NCI-H524 treated with DMSO at 0.1 percent for 48 hours (cell line): ENCODE measurements at places on chromosomes 5 and 9.

- DNase-seq: no peak
Measured at GRCh38 chr9:129567329-129567728, 53.6 kb downstream of the C9orf50 start.

- no peak for DNase-seq
Measured at GRCh38 chr5:153542536-153542935, 52.1 kb downstream of the GRIA1 start.

DNA sequence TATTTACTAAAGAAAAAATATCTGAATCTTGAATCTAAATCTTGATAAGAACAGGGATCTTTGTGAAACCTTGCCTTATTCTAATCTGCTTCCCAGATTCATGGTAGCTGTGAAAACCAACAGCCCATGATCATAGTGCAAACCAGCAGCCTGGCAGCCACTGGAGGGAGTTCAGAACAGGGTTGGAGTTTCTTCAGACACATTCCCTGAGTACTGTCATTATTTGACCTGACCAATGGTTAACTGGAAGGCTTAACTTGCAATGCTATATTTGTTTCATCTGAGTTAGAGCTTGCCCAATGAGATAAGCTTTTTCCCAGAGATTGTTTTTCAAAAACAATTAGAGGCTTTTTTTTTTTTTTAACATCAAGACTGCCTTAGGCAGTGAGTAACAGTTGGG is 47.8 kb downstream of the LOX start:
- DNase-seq: no peak

DNA sequence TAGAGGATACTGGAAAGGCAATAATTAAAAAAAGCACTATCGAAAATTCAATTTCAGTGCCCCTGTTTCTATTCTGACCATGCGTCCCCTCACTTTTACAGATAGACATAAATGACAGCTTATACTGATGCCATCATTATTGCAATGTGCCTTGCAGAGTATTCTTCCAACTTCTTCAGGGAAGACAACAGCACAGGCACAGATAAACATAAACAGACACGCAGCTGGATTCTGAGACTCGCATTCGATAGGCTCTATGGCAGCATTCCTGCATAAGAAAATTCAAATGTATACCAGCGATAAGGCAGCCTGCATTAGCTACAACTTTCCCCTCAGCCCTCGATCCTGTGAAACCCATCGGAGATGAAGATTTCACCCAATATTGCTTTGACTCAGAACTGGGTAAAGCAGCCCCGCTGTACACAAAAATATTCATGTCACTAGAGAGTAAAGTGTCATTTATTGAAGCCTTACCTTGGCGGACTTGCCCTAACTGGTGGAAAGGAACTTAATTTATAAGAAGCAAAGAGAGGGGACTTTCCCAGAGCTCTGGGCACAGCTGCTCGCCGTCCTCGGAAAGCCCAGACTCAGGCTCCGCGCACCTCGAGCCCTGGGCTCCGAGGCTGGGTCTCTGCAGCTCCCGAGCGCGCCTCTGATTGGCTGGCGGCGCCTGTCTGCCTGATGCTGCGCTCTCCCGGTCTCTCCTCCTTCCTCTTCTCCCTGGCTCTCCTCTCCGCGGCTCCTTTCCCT is at the start of gene CDH18:
Gene CDH18, minus strand, starts transcription at position 589 of the 750 bp plus-strand sequence. CDS start 149,214 bp downstream, outside the sequence.
- DNase-seq: peak; percentile 85

GRCh38 chr5:76607353-76607871 is 15.8 kb downstream of the F2RL2 start:
- DNase-seq: no peak

- DNase-seq: no peak
Measured at GRCh38 chr9:70413464-70413798, 1.0 kb downstream of the KLF9 start.

DNA sequence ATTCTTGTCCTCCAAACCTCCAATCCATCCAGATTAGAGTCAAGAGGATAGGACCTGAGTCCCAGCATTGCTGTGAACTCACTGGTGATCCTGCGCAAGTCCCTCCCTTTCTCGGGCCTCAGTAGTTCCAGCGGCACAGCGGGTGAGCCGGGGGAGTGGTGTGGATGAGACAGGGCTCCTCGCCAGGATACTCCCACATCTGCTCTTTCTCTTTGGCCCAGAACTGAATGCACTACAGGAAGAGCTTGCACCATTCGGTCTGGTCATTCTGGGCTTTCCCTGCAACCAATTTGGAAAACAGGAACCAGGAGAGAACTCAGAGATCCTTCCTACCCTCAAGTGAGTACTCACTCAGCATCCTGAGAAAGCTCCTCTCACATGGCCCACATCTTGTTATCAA is 6.3 kb downstream of the GPX3 start:
- no peak for DNase-seq

DNA sequence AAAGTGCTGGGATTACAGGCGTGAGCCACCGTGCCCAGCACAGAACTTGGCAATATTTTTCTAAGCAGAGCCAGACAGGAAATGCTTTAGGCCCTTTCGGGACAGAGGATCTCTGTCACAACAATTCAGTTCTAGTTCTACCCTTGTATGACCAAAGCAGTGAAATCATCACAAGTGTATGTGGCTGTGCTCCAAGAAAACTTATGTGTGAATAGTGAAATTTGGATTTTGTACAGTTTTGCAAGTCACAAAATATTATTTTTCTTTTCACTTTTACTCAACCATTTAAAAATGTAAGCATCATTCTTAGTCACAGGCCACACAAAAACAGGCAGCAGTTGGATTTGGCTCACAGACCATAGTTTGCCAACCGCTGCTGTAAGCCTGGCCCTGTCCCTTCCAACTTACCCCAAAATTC is 20.4 kb upstream of the PRUNE2 start:
- no peak for DNase-seq

DNA sequence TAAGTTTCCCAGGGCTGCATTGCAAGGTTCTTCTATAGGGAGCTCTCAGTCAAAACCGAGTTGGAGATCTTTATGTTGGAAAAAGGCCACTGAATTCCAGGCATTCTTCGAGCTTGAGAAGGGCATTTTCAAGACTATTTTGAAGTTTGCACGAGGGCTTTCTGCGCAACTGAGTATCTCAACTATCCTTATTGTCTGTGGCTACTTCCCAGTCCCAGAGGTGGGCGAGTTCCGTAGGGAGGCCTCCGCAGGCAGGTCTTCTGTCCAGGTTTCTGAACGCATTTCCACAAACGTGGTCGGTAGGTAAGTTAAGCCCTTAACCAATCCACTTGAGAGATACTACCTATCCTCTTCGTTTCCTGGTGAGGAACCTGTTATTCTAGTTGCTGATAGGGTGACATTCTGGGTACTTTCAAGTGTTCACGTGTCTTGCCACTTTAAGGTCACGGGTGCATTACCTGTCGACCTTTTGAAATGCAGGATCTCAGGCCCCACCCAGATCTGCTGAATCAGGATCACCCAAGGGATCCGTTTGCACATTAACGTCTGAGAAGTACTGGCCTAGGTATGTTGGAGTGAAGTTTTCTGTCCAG is 51.4 kb upstream of the TJP2 start:
- DNase-seq: no peak

DNA sequence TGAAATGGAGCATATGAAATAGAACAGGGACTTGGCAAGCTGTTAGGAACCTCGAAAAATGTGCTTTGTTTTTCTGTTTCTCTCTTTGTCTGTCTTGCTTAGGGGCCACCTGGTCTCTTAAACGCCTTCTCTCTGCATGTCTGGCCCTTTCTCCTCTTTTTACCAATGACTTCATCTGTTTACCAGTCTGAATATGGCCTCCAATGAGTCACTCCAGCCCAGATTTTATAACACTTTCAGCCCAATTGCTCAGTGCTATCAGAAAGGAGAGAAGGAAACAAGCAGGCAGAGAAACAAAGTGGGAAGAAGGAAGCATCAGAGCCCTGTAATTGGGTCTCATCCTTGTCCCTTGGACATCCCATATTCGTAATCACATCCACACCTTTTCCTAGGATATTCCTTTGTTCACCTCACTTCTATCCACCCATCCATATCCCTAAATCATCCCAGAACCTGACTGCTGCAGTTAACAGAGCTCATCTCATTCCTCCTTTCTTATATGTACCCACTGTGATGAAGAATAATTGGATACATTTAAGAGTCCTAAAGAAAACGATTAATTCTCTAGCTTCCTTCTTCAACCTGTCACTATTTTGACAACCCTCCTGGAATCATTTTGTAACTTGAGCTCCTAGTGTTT is 151.8 kb upstream of the GPR151 start:
- no peak for DNase-seq

DNA sequence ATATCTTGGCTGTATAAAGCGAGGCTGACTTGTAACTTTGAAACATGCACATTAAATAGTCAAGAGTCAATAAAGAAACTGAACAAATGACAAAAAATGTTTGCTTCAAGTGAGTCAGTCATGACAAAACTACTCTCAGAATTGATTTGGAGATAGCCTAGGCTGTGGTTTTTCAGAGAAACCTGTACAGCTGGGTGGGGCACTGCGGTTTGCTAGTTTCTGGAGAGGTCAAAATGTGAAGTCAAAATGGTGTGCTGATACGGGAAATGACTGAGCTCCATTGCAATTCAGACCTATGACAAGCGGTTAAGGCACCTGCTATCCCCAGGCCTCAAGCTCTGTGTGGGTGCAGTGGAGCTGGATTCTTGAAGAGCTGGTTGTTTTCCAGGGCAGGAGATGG is 10.3 kb upstream of the CD180 start:
- DNase-seq: no peak

DNA sequence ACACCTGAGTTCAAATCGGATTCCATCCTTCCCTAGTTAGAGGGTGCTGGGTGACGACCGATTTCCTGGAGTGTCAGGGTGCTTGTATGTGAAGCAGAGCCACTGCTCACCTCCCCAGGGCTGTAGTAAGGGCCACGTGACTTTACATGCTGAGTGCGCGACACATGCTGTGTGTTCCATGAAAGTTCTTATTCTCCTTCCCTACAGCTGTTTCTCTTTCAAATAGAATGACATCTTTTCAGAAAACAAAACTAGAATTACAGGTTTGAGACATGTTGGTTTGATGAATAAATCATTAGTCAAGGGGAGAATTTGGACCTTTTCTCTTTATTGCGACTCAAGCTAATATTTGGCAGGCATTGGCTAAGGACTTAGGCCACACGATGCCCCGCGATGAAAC is 113.1 kb downstream of the JMY start:
- no peak for DNase-seq

GRCh38 chr9:37037503-37038301 is 3.6 kb upstream of the PAX5 start:
- DNase-seq: no peak

GRCh38 chr5:57494104-57495098 is 11.8 kb upstream of the ACTBL2 start:
- DNase-seq: no peak

DNA sequence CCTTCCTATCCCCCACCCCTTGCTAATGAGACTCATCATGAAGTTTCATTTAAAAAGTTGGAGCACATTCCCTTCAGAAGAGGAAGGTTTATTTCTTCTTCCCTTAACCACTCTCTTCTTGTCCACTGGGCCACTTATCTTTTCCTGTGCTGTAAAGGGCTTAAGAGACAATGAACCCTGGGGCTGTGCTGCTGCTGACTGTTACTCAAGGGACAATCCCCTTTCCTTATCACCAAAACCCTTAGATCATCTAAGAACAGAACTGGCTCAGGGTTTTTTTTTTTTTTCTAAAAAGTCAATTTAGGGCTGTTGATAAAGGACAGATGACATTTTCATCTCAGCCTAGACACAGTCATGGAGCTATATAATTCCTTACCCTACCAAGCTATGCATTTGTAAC is 29.6 kb downstream of the CAPSL start:
- no peak for DNase-seq

DNA sequence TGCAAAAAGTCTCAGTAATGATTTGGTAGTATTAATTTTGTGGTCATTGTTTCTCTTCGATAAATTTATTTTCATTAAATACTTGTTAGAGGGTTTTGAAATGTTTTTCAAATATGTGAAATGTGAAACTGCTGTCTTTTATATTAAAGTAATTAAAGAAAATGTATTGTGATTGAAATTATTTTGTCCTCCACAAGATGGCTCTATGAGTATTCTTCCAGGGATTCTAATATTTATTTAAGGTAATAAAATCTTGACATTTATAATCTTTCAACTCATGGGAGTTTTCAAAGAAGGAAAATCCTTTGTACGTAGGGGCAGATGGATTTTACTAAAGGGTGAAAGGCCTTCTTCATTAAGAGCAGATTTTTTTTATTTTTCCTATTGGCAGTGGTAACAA is 19.3 kb downstream of the ISOC1 start:
- no peak for DNase-seq

- DNase-seq: no peak
Measured at GRCh38 chr9:237858-238345, 23.2 kb downstream of the DOCK8 start.

DNA sequence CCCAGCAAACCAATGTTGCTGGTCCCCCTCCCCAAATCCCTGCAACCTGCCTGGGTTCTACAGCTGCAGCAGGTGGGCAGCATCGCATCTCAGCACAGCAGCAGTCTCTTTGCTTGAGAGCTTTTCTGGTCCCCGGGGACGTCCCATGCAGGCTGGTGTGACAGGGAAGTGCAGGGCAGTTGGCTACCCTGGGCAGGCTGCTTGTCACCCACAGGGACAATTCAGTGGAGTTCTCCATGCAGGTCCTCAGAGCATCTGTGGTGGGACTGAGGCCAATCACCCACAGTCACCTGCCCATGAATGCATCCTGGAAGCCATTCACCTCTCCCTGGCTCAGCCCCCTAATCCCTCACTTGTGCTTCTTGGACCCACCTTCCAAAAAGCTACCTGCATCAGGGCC is 43.9 kb upstream of the SEMA4D start:
- no peak for DNase-seq

DNA sequence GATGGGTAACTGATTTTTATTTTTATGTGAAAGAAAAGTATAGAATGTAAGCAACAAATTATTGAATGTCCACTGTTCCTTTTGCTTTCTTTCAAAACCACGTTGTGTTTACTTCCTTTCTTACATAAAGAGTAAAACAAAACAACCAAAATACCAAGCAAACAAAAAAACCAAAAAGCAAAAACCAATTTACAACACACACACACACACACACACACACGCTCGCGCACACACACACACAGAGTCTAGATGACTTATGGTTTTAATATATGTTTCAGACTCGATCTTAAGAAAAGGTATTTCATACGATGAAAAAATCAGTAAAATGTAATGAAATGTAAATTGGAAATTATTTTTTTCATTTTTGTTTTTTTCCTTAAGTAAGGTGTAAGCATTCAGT is 80.3 kb downstream of the ADGRV1 start:
- DNase-seq: no peak
